ENCODE measurements at places on chromosomes 6 and 20.

DNA sequence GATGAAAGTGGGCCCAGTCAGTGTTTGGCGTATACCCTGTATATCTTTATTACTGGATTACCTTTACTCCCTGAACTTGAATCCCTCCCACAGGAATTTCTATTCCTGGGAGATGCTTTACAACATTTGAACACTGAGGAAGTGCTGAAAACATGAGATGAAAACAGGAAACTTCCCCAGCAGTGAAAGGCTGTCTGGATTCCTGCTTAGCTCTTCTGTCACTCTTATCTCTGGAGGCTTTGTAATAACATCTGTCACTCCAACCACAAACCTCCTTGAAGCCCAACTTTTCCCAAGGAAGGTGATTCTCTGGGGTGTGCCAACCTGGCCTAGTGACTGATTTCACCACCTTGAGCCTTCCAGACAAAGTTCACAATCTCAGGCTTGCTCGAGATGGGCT lies 264.5 kb upstream of the BMP2 start:
- DNase-seq, result no peak

DNA sequence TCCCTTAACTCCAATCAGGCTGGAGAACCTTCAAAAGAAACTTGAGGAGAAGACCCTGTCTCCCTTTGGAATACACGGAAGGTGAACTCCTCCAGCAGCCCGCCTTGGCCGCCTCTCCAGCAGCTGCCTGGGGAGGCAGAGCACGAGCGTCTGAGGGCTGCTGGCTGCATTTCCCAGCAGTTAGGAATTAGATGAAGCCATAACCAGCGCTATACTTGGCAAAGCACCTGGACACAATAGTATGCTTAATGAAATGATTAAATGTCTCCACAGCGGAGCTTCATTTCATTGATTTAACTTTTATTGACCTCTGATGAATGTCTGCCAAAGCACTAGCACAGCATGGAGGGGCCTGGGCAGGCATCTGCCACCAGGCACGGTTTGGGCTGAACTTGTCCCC lies 73.5 kb downstream of the TMEM242 start:
- DNase-seq, result no peak

- no peak for DNase-seq
These were observed 91.4 kb upstream of the RNF217 start for GRCh38 chr6:124870611-124871459.

DNA sequence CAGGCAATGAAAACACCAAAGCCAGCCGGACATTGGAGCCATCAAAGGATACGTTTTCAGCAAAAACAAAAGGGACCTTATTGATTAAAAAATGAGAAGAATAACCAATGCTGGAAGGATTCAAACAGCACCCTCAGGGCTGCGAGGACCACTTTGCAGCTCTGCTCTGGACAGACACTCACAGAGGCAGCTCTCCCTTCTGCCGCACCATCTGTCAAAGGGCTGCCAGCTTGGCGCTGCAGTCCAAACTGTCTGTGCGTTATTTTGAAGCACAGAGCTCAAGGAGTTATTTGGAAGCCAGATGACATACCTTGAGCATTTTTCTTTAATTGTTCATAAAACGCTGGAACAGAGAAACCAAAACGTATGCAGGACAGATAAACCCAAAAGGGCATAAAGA lies 85.2 kb downstream of the KIF16B start:
- DNase-seq, result no peak

- no peak for DNase-seq
These were observed 538.6 kb upstream of the MARCKS start for GRCh38 chr6:113318575-113318917.

DNA sequence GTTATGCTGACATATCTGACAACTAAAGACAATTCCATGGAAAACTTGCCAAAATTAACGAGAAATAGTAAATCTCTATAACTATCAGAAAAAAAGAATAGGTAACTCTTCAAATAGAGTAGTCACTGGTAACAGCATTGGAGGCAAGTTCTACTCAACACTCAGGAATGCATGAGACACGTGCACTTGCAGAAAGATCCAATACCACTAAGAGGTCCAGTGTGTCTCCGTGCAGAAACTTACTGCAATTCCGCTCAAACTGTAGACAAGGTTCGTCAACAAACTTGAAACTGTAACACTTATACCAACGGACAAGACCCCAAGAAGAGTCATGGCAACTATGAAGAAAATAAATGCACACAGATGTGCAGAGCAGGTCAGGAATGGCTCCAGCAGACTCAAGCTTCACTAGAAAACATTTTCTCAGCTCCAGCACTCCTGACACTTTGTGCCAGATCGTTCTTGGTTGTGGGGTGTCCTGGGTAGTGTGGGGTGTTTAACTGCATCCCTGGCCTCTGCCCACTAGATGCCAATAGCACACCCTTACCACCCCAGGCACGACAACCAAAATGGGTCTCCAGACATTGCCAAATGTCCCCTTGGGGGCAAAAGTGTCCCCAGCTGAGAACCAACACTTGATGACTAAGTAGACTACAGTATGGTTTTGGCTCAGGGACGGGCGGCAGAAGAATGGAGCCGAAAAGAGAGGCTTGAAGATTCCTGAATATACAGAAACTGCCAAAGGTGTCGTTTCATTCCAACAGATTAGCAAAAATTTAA lies 134.8 kb downstream of the DTNBP1 start:
- DNase-seq, result no peak

DNA sequence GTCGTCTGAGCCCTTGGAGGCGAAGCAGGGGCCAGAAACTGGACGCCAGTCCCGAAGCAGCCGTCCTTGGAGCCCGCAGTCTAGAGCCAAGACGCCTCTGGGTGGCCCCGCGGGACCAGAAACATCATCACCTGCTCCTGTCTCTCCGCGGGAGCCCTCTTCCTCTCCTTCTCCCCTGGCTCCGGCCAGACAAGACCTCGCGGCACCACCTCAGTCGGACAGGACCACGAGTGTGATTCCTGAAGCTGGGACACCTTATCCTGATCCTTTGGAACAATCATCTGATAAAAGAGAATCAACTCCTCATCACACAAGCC lies 416 bp downstream of the RSPH4A start:
- no peak for DNase-seq

DNA sequence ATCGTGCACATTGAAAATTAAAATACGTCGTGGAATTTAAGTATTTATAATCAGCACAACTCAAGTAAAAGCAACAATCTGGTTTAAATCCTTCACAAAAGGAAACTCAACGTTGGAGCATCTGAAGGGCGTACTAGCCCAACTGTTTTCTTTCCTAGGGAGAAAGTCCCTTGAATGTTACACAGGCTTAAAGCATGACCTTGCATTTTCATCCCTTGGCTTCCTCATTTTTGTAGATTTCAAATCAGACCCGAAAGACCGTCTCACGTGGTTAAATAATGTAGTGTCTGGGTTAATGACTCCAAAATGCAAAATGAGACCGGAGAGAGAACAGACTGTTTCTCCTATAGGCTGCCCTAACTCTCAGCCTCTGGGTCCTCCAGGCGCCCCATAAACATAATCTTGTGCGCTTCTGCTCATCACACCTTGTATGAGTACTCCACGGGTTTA lies 249.2 kb upstream of the RREB1 start:
- DNase-seq, result no peak

DNA sequence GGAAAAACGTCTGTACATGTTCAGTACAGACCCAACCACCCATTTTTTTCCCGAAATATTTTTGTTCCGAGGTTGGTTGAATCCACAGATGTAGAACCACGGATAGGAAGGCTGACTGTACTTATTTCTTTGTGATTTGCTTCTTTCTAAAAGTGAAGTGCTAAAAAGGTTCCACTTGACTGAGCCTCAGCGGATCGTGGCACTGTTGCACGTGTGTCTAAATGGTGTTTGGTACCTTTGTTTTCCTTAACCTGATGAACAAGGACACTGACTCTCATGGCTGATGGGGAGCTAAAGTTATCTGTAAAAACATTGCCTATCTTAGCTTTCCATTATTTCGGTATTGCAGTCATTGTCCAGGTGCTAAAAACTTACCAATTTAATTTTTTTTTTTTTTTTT lies 6.2 kb downstream of the BPHL start:
- DNase-seq, result no peak

DNA sequence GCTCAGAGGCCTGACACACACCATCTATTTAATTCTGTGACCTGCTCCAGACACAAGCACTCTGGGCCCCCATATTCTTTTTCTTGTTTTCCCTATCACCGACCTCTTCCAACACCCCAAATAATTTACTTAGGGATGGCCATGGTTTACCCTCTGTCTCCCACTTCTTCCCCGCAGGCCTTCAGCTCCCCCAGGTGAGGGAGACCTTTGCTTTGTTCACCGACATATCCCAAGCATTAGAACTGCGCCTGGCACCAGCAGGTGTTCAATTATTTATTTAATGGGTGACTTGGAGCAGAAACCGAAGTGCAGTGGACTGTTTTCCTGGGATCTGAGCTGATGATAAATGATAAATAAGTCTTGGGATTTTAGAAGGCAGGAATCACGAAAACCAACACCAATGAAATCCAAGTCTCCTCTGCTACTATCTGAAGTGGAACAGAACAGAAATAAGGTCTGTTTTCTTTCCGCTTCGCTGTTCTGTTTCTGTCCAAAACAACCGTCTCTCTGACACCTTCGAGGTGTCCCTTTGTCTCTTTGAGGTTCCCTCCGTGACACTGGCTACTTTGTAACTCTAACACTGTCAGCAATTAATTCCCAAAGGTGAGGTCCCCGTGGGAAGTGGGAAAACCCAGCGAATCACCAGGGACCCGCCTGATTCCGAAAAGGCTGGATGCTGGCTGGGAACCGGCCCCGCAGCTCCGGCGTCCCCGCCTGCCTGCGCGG lies 1.1 kb upstream of the RIN2 start:
- no peak for DNase-seq

- DNase-seq, result no peak
These were observed 236.8 kb upstream of the RREB1 start for GRCh38 chr6:6870921-6871320.

- DNase-seq, result no peak
These were observed 1.9 kb downstream of the PLTP start for GRCh38 chr20:45909817-45910669.

- DNase-seq, result no peak
These were observed 19.1 kb upstream of the HLA-DQB1 start for GRCh38 chr6:32685603-32686002.

GRCh38 chr6:52330470-52330869 lies 31.5 kb upstream of the PAQR8 start:
- DNase-seq, result no peak

- DNase-seq, result no peak
These were observed 23.3 kb upstream of the ENPP1 start for GRCh38 chr6:131784561-131784960.

DNA sequence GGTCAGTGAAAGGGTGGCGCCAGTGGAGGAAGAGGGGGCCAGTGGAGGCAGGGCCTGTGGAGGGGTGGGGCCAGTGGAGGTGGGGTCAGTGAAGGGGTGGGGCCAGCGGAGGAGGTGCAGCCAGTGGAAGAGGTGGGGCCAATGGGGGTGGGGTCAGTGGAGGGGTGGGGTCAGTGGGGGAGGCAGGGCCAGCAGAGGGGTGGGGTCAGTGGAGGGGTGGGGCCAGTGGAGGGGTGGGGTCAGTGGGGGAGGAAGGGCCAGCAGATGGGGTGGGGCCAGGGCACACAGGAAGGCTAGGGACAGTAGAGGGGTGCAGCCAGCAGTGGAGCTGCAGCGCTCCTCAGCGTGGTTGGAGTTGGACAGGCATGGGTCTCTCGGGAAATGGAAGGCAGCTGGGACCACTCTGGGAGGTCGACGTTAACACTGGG lies 18.7 kb downstream of the ADRM1 start:
- DNase-seq, result no peak

DNA sequence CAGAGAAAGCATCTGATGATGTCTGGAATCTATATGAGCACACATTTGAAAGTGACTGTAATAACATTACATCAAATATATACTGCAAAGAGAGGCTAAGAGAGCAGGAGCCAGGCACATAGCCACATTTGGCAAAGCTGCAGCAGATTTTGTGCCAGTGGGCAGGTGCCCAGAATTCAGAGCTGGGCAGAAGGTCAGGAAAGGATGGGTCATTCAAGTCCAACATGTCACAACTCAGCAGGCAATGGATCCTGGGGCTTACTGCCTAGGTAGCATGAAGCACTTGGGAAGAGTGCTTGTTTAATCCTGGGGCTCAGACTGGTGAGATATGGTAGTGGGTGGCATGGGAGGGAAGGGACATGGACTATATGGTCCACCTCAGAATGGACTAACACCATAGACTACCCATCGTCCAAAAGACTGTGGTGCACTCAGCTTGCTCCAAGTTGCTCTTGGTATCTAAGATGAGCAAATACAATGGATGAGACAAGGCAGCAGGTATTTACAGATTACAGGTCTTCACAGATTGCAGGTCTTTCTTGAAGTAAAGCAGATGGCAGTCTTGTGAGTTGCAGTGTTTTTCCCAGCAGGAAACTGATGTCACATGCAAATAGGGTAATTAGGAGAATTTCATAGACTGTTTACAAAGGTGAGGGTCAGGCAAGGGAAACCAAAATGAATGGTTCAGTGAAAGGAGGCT lies 31.2 kb upstream of the SHLD1 start:
- no peak for DNase-seq

DNA sequence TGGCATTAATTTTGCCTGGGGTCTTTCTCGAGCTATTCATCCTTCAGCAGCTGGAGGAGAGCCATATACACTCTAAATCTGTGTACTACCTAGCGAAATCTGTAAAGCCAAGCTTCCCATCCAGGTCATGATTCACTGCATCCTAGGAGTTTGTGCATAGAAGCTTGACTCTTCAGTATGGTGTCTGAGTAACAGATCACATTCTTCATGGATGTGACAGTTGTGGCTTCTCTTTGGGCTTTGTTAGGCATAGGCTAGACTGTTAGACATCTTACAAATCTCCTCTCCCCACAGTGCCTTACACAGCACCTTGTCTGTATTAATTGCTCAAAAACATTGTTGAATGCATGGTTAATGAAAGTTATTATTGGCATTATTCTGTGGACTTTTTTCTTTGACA lies 177.0 kb downstream of the EYA4 start:
- DNase-seq, result no peak

DNA sequence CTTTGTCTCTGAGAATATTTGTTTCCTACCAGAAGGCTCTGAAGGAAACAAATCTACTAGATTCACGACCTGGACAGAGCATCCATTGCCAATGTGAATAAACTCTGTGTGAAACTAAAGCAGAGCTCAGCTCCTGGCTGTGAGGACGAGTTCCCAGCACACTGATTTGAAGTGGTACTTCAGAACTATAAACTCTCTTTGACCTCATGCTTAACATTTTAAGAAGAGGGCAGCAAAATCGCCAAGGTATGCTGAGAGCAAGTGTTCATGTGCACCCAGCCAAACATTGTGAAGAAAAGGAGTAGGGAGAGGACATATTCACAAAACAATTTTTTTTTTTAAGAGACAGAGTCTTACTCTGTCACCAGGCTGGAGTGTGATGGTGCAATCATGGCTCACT lies 33.7 kb upstream of the ZNF133 start:
- no peak for DNase-seq

- DNase-seq, result no peak
These were observed 131.8 kb downstream of the CFAP61 start for GRCh38 chr20:20184149-20184548.
